ENCODE measurements at places on chromosomes 3 and 15. TPM values are rescaled to one million over a fixed set of nuclear protein-coding genes. Genes with fewer than 3 reads are reported as not detected.

The PLSCR5 gene
- not detected for total RNA-seq

The TRNT1 gene
- 24.7 TPM for total RNA-seq

The ASB7 gene
- 23.7 TPM for total RNA-seq

The WDR6 gene
- total RNA-seq = 75.3 TPM

The CFAP100 gene
- total RNA-seq = not detected

The FAM131A gene
- total RNA-seq = 33.4 TPM

The GPR15 gene
- total RNA-seq = not detected

The CLDN16 gene
- total RNA-seq = not detected

The SPTSSB gene
- 0.58 TPM for total RNA-seq

The TMC3 gene
- total RNA-seq = not detected

The PLA1A gene
- not detected for total RNA-seq

The ZNF148 gene
- total RNA-seq = 38.9 TPM

The SOX2 gene
- not detected for total RNA-seq

The NR2E3 gene
- total RNA-seq = not detected

The IMPG2 gene
- 0.33 TPM for total RNA-seq

The IGDCC3 gene
- not detected for total RNA-seq

The HRG gene
- not detected for total RNA-seq

The KBTBD12 gene
- total RNA-seq = not detected

The ATP13A5 gene
- not detected for total RNA-seq
